Activated CD8-positive, alpha-beta memory T cell treated with anti-CD3 and anti-CD28 coated beads, Interleukin-2, amount 10 ng/mL, durations not matched to agents 7 days and 5 days (primary cell): ENCODE measurements at places on chromosomes 2 and 18. TPM values are rescaled to one million over a fixed set of nuclear protein-coding genes. Genes with fewer than 3 reads are reported as not detected.

DNA sequence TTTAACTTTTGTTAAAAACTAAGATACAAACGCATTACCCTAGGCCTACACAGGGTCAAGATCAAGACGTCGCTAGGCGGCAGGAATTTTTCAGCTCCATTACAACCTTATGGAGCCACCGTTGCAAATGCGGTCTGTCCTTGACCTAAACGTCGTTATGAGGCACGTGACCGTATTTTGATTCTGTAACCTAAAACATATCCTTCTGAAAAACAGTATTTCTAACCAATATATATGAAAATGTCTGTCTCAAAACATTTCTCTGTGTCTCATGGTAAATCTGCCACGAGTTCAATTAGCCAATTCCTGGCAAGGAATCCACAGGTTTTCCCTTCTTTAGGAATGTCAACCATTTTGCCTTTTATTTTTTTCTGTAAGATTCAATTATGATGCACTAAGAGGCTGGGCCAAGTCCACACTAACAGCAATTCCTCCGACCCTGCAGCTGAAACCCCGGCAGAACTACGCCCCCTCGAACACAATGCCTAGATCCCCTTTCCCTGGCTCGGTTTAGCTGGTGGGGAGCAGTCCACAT, 1.7 kb downstream of the RTN4 start:
- no peak for DNase-seq

MEIS1 gene
- not detected for total RNA-seq

DNA sequence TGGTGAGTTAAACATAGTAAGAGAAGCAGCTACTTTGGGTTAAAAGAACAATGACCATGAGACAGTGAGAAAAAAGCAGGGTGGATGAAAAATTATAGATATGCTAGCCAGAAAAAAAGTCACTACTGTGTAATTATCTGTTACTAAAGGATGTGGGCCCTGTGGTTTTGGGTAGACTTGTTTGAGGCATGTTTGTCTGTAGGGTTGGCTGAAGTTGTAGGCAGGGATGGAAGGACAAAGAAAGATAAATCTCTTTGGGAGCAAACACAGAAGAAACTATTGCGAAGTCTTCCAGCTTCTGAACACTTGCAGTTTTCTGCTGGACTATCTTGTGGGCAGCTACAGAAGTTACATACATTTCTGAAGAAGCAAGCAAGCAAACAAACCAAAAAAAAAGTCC, 28.2 kb downstream of the RND3 start:
- DNase-seq: no peak

DNA sequence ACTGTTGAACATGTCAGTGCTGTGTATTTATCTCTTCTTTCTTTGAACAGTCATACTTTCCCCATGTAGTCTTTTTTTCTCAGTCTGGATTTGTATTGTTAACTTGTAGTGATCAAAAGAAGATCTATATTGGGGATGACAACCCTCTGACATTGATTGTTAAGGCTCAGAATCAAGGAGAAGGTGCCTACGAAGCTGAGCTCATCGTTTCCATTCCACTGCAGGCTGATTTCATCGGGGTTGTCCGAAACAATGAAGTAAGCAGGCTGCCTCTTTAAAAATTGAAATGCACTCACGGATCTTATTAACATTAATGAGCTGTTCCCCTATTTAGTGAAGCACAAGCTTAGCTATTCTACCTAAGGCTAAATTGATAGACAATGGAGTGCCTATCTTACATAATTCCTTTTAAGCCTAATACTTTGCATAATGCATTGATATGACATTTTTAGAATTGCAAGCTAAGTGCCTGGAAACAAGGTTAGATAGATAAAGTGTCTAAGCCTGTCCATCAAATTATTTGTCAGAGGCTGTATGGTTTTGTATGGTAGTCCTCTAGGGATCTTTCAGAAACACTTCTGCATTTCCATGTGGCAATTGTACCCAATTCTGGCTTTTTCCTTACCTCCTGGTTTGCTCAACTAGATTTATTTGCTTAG, 29.3 kb upstream of the FAM171B start:
- DNase-seq: no peak

DNA sequence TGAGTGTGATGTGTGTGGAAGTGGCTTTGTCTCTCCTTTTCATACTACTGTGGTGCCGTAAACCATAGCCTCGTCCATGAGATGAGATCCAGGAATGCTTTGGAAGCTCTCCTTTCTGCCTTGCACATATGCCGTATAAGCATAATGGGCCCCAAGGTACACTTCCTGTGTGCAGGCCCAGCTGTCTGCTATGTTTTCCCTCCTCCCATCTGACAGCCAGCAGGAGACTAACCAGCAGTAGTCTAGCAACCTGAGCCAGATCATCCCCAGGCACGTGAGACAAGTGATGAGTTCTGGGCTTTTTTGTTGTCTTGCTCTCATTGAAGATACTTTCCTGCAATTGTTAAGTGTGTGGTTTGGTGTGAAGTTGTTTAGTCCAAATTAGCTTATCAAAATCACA, 555.5 kb upstream of the LRRTM4 start:
- no peak for DNase-seq

ARHGEF4 gene
- 0.41 TPM for total RNA-seq

DNA sequence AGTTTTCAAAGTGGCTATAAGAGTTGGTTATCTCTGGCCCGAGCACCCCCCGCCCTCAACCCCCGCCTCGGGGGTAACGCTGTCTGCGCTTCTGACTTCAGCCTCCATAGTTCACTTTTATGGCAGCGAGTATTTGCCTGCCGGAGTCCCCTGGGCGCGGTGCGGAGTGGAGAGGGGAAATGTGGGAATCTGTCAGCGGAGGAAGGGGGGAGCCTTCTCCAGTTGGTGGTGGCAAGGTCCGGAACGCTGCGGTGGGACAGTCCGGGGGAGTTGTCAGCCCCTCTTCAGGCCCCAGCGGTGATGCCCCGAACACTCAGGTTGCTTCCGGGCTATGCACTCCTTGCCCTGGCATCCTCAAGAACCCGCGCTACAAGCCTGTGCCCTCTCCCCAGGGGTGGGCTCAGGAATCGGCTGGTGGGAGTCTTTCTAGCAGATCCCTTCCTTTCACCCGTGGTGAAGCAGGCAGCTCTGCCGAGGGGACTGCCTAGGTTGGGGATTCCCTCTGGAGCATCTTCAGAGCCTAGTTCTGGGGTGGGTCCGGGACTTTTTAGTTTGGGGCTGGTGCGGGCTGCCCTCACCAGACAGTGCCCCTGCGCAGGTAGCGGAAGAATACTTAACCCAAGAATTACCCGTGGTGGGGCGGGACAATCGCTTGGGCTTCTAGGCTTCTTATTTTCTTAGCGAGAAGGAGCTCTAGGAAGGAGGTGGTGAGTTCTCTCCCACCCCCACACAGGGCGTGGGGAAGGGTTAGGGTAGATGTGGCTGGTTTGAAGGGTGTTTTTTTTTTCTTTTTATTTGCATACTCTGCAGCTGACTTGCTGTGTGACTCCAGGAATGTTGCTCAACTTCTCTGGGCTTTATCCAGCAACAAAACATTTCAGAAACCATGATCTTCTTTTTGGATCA, 1.6 kb downstream of the ATOH8 start:
- no peak for DNase-seq

DNA sequence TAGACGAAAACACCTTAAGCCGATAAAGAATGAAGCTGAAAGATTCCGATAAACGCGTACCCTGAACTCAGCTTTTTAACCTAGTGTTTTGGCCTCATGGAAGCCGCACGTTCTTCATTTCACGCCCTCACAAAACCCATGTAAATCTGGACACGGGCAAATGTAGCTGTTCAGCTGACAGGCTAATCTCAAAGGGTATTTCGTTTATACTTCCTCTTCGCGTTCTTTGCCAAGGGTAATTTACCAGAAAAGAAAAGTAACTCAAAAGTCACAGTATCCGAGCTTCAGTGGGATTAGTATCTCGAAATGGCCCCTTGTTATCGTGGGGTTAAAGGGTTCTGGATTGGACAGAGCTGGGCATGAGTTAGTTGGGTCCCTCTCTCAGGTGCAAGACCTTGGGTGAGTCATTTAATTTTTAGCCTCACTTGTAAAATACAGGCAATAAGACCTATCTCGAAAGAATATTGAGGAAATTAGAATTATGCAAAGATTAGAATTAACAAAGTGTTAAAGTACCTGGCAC, 22.0 kb upstream of the STPG4 start:
- DNase-seq: no peak

STRN gene
- total RNA-seq: 27.7 TPM

- DNase-seq: no peak
These were observed 790.1 kb downstream of the SLC4A3 start for GRCh38 chr2:220417503-220417902.

DNA sequence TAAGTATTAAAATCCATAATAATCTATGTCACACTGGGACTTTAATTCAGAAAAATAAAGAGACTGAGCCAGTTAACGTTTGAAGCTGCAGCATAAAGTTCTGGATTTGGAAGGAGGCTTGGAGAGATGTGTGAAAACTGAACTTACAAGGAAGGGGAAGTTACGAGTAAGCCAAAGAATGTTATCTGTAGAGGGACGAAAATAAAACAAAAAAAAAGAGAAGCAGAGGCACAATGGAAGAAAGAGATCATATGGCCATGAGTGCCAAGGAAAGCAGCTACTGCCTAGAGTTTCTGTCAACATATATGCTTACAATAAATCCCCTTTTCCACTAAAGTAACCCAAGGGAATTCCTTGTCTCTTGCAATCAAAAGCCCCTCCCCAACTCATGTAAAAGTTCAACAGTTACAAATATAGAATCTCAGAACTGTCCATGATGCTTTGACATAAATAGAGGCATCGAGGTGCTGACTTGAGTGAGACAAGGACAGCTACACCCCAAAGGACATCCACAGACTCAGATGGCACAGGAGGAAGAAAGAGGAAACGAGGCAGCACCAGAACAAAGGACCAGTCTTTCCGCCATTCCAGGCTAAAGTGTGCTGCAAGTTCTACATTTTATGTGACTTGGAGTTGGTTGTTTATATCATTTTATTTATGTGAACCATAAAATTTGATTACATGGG, 16.1 kb upstream of the ARL5A start:
- no peak for DNase-seq

CFAP221 gene
- not detected for total RNA-seq

MROH2A gene
- total RNA-seq: not detected

DNA sequence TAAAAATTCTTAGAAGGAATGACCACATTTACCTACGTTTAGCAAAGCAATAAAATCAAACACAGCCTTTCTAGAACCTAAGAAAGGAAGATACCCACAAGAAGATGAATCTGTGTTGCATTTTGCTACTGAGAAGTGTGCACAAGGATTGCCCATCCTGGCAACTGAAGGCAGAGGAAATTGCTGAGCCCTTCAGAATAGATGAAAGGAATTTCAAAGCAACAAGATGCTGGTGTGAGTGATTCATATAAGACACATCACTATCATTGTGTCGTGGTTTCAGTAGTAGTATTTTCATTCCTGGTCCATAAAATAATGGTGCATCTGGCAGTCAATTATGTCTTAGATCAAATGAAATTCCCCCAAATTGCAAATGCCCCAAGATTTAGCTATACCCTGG, 48.4 kb upstream of the ANKRD44 start:
- no peak for DNase-seq

DNA sequence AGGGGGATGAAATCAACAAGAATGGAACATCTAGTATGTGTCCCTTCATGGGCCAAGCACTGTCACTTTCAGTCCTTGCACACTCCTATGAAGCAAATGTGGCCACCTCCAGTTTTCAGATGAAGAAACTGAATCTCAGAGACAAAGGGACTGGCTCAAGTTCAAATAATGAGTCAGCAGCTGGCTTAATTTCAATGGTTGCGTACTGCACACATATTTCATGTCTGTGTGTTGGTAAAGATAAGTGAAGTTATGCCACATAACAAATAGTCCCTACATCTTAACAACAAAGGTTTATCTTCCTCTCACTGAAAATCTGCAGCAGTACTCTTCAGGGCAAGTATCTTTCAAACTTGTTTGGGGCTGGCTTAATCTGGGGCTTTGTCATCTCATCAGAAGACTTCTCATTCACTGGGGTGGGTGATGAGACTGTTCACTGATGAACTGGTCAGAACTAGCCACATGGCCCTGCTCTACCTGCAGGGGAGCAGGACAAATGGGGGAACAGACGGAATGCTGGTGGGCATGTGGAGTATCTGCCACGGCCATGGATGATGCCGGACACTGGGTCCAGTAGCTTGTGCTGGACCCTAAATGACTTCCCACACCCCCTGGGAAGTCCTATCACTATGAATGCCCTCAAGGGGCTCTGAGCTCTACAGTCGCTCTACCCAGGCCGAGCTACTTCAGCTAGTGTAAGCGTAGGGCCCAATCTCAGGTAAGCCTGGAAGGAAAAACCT, 263.2 kb downstream of the CYP26B1 start:
- DNase-seq: peak; percentile 31

DNA sequence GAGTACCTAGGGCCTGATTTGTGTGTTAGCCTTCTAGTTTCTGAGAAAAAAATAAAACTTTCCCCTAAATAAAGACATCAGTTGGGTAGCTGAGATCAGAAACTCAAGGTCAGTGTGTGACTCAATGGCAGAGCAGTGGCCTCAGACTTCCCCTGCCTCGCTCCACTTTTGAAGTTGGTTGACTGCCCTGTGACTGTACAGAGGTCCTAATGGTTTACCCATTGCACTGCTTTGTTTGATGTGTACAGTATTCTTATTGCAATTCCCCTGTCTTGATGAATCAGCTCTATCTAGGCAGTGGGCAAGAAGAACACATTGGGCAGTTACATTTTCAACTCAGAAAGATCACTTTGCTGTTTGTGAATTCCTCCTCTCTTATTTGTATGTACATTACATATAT, 315.7 kb downstream of the KCNS3 start:
- no peak for DNase-seq

DNA sequence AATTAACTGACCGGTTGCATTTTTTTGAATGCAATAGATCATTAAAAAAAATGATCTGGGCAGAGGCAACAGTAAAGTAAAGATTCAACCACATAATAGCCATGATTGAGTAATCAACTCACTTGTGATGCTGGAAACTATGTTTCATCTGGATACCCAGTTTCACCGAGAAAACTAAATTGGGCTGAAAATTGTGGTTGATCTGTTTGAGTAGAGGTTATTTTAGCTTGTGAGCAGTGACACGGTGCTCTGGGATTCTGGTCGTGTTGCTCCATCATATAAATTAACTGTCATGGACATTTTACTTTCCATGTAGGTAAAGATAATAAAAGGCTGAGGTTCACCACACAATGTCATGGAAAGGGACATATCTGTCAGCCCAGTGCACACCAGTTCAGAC, 58.7 kb downstream of the CD226 start:
- no peak for DNase-seq

DNA sequence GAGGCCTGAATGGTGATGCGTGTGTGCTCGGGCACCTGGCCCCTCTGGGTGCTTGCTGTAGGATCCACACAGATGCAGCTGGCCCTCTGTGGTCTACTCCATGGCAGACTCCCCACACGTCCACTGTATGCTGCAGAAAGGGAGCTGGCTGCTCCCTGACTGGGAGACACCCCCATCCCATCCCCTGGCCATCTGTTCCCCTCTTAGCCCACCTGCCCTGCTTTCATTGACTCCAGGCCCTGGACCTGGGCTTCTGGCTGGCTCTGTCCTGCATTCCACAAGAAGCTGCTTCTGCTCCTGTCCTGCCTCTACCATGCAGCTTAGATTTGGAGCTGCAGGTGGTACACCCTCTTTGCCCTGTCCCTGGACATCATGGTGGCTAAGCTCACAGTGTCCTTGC, 80.1 kb downstream of the FHOD3 start:
- no peak for DNase-seq

GRCh38 chr2:174841350-174841749, 77.1 kb upstream of the CHRNA1 start:
- no peak for DNase-seq

- no peak for DNase-seq
These were observed 23.7 kb upstream of the COL5A2 start for GRCh38 chr2:189203177-189203799.

CELF4 gene
- total RNA-seq: not detected

GRCh38 chr2:220948579-220948978, 623.5 kb downstream of the EPHA4 start:
- no peak for DNase-seq

PLGLB1 gene
- total RNA-seq: 3.3 TPM

ANKRD30BL gene
- total RNA-seq: not detected
